ENCODE measurements at places on chromosomes 6 and 20.

DNA sequence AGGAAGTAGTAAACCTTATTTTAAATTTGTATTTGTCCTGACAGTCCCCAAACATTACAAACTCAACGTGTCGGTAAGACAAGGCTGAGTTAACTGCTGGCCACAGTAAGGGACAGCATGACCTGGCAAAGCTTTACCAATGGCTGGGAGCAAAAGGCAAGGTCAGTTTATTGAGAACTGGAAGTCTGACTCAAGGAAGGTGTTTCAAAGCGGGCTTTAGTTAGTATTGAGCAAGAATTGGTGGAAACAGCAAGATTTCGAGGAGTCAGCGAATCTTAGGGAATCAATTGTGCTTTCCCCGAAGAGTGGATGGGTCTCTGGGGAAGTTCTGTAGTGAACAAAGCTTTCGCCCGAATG lies 885 bp upstream of the GZF1 start:
- DNase-seq: no peak

DNA sequence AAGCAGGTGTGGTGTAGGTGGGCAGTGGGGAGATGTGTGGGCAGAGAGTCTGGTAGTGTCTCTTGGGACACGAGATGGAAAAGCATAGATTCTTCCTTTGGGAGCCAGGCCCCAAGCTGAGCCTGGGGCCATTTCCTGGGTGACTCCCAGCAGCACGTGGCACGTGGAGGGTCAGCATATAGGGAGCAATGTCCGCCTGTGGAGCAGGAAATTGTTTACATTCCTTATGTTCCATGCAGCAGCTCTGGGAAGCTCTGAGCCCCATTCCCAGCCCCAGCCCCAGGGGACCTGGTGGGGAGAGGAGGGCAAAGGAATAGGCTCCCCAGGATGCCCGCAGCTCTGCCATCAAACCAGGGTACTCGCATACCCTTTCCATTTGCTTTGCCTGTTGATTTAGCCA lies 57.6 kb downstream of the DAAM2 start:
- DNase-seq: no peak

- no peak for DNase-seq
These were observed at the start of gene GTSF1L for GRCh38 chr20:43726811-43727338. TSS of gene GTSF1L (minus strand) at chr20:43727002. CDS start at chr20:43726694, 308 bp downstream.

GRCh38 chr6:158314737-158315136 lies 2.5 kb downstream of the TULP4 start:
- DNase-seq: no peak

- DNase-seq: no peak
These were observed 1.4 kb downstream of the BHLHE23 start for GRCh38 chr20:63005365-63005861.

All from BE2C (cell line).